Effector CD4-positive, alpha-beta T cell (primary cell): ENCODE measurements at places on chromosomes 1 and 21.

DNA sequence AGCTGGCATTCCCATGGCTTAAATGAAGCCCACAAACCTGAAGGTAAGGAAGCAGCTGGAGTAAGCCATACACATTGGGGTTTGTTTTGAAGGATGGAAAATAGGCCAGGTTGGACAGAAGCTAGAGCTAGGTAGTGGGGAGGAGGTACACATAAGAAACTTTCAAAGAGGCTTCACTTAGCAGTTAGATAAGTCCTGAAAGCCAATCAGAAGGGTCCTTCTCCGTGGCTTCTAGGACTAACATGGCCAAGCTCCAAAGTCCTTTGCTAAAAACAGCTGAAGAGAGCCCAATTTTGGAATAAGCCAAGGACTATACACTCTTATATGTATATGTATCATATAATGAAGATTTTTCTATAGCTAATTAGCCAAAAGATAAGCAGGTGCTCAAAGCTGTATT, 1.8 kb downstream of the EYA3 start:
- no peak for DNase-seq

DNA sequence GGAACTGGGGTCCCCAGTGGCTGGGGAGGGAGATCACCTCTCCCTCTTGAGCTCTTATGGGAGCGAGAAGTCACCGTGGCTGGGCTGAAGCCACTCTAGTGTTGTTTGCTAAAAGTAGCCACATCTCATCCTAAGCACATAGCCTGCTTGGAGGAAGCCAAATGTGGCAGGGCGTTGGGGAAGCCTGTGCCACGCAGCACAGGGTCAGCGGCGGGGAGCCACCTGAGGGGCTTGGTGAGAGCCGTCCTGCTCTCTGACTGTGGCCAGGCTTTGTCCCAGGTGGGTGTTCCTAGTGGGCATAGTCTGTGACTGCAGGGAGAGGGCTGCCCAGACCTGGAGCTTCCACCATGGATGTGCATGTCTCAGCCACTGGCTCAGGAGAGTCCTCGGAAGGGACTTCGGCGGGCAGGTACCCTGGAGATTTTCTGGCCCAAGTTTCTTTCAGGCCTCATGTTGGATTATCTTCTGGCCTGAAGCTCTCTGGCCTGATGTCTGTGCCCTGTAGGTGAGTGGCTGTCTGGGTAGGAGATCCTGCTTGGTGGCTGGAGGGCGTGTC, 38.9 kb downstream of the MORN1 start:
- DNase-seq = no peak

DNA sequence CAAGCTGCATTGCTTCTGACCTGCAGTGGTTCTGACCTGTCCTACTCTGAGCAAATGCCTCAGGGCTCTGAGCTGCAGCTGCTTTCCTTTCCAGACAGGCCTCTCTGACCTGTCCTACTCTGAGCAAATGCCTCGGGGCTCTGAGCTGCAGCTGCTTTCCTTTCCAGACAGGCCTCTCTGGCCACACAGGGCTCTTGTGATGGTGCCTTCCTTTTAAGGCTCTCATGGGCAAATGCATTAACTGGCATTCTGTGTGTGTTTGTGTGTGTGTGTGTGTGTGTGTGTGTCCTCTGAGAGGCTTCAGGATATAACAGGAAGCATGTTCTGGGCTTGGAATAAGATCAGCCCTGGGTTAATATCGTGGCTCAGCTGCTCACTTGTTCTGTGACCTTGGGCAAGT, 131.3 kb downstream of the NTPCR start:
- no peak for DNase-seq

GRCh38 chr1:37926038-37926924, 20.6 kb downstream of the INPP5B start:
- no peak for DNase-seq

- DNase-seq = no peak
Observed at GRCh38 chr1:164443166-164443565, 115.8 kb upstream of the PBX1 start.

GRCh38 chr1:94236630-94237290, 624 bp downstream of the ARHGAP29 start:
- DNase-seq = no peak

- DNase-seq = no peak
Observed at GRCh38 chr21:43740497-43741156, 21.7 kb downstream of the PDXK start.

DNA sequence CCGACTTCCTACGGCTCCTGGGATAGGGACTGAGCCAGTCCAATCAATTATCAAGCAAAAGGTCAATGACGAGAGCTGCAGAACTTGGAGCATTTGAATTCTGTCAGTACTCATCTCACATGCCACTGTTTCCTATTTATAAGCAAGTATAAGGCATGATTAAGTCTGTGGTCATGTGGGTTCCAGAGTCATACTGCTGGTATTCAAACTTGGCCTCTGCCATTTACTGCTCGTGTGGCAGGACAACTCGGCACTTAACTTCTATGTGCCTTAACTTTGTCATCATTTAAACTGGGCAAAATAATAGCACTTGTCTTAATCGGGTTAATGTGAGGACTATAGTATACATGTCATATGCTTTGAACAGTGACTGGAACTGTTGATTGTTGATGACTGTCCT, 44.9 kb upstream of the TNFSF18 start:
- no peak for DNase-seq

DNA sequence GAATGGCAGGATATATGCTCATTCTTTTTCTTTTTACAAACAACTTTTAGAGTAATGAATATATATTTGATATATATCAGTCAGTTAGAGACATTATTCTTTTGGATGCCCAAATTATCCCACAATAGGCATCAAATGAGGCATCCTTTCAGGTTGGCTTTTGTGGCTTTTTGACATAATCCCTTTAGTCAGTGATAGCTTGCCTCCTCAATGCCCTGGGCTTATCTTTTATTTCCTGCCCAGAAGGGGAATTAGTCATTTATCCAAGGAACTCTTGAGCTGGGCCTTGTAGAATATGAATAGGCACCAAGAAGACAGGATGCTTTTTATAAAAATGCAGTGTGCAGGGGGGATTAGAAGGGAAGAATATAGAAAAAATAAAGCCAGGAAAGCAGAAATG, 22.2 kb downstream of the EPHX4 start:
- DNase-seq = no peak

DNA sequence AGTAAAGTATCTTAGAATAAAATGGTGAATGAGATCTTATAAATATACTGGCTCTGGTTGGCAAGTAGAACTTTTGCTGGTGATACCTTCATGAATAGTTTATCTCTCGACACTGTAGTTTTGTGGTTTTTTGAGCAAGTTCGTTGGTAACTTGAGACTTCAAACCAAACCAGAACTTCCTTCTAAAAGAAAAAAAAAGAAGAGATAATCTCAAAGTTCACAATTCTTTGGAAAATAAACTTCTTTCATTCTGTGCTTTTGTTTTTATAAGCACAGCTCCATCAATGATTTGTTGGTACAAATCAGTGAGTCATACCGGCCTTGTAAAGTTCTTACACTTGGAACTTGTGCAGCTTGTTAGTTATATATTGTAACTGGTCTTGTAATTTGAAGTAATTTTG, 2.3 kb downstream of the HIPK1 start:
- no peak for DNase-seq

DNA sequence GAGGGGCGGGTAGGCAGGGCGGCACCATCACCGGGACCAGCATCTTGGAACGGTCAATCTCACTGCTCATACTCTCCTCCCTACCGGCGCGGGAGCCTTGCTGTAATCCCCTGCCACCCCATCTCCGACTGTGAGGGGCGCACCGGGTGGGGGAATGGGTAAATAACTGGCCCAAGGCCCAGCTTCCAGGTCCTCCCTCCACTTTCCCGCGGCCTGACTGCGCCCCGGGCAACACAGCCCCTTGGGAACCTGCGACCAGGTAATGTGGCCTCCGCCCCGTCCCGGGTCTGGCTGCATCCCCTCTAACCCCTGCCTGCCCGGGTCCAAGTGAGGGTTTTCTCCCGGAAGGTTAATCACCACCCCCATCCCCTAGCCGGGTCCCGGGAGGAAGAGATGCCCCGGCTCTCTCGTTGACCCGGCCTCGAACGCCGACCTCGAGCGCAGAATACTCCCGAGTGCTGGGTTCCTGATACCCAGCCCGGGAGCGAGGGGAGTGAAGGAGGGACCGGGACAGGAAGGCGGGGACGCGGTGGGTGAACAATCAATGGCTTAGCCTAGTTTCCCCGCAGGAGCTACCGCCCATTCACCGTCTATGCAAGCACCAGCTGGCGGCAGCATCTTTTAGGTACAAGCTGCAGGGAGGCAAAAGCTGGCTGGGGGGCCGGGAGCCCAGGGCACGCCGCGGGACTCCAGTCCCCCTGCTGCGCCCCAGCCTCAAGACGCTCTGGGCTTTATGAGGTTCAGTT, 5.9 kb upstream of the LHX9 start:
- no peak for DNase-seq

DNA sequence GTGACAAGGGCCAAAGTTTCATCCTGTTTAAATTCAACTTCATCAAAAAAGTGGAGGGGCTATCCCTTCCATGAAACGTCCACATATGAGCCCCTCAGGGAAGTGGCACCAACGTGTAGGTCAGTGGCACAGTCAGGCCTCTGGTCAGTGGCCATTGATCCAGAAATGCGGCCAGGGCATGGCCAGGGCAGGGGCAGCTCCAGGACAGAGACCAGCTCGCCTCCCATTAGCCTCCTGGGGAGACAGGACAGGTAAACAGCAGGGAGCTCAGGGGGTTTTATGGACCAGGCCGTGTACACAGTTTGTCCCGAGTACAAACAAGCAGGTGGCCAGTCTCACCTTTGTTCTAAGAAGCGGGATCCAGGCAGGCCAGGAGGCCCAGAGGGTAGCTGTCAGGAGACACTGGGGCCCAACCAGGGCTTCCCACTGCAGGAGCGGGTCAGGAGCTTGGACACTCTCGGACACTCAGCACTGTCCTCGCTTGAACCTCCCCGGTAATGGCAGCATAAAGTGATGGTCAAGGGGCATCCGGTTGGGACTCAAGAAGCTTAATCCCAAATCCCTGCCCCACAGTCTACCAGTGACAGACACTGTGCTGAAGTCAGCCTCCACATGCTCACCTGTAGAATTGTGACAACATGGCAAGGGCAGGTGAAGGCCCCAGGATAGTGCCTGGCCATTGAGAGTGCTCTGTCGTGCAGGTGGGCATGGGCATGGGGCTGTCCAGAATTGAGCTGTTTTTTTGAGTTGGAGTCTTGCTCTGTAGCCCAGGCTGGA, 144.1 kb upstream of the ERRFI1 start:
- DNase-seq = no peak

DNA sequence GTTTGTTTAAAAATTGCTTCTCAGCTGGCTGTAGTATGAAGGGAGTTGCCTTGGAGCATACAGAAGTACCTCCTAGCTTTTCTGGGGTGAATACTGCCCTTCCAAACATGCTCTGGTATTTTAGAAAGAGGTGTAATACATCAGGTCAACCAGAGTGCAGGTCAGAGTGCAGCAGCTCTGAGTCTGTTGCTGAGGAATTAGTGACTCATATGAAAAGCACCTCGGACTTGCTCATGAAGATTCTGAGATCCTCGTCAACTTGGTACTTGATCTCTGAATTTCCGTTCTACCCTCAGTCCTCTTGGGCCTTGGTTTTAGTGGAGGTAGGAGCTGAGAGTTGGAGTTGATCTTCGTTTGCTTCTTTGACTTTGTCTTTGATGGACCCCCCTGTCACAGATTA, 67.3 kb downstream of the NOS1AP start:
- no peak for DNase-seq

DNA sequence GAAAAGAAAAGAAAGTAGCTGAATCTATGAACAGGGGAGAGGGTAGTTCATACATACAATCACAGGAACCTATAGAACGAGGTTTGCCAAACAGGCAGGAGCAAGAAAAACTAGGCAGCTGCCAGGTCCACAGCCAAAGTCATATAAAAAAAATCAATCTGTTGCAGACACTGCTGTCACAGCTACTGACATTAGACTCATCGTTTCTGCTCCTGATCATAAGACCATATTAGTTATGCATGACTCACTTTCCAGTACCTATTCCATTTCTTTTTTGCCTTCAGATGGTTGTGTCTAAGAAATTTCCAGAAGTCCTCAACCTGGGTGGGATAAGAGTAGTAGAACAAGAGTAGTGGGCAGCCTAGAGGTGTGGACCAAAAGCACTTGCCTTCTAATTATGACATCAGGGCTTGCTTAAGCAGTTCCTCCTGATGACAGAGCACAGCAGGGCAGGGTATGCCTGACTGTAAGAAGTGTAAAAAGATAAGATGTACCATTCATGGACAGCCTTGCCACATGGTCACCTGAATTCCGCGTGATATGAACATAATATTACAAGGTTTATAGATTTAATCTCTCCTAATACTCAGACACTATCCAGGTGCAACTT, 323.2 kb upstream of the SGIP1 start:
- DNase-seq = no peak

DNA sequence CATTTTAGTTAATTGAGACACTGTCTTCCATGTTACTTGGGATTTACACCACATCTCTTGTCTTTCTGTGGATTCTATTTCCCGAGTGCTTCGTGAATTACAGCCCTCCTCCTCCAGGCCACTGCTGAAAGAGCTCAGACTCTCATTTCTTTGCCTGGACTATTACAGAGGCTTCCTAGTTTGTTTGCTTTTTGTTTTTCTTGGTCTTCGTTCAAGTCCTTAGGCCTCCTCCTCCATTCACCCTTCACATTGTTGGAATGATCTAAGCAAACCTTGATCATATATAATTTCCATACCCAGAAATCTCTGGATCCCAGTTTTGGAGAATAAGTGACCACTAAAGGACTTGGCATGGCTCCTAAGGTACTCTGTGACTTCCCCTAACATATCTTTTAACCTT, 94.1 kb downstream of the CNIH3 start:
- no peak for DNase-seq

GRCh38 chr21:31329456-31330143, 14.5 kb downstream of the TIAM1 start:
- DNase-seq = no peak

- no peak for DNase-seq
Observed at GRCh38 chr1:12026586-12026985, 7.3 kb downstream of the MIIP start.

DNA sequence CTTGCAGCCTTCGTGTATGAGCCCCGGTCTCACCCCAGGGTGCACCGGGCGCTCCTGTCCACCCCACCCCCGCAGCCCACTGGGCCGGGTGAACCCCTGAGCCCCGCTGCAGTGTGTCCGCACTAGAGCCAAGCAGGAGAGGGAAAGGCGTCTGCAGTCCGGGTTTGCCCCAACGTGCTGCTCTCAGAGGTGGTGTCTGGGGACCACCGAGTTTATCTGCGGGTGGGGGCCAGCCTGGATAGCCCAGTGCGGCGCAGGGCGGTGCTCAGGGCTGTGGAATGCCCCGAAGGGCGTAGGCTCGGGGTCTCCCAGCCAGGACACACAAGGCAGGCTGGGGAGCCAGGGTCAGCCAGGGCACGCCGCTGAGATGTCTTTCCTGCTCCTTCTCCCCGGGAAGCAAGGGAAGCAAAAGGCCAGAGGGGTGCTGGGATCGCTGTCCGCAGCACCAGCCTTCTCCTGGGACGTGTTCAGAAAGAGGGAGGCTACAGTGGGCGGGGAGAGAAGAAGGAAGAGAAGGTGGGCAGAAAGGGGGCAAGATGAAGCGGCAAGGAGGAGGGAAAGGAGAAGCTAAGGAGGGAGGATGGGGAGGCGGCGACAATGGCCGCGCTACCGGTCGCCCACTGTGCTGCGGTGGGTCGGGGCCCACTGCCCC, 56.6 kb downstream of the MAB21L3 start:
- DNase-seq = no peak

- no peak for DNase-seq
Observed at GRCh38 chr1:8055973-8056372, 29.9 kb upstream of the ERRFI1 start.
